Caki2 (cell line): ENCODE measurements at places on chromosomes 1 and 21. TPM values are rescaled to one million over a fixed set of nuclear protein-coding genes. Genes with fewer than 3 reads are reported as not detected.

BACE2 gene
- 23.5 and 33.8 TPM in 2 replicates for total RNA-seq

LRRC7 gene
- total RNA-seq = not detected in 2 replicates

ISG15 gene
- 129 and 152 TPM in 2 replicates for total RNA-seq

DNA sequence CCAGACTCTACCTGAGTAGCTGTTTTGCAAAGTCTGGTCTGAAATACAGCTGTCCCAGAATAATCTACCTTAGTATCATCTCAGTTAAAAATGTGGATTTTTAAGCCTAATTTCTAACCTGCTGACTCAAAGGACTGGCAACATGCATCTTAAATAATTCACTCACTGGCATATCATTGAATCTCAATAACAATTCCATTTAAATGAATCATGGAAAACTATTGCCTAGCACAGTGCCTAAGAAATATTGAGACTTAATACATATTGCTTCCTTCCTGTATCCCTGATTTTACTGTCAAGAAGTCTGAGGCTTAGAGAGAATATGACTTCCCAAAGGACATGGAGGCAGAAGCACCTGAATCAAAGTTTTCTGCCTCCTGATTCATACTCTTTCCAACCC, 3.1 kb downstream of the CCDC190 start:
- peak; percentile 7 for DNase-seq

DNA sequence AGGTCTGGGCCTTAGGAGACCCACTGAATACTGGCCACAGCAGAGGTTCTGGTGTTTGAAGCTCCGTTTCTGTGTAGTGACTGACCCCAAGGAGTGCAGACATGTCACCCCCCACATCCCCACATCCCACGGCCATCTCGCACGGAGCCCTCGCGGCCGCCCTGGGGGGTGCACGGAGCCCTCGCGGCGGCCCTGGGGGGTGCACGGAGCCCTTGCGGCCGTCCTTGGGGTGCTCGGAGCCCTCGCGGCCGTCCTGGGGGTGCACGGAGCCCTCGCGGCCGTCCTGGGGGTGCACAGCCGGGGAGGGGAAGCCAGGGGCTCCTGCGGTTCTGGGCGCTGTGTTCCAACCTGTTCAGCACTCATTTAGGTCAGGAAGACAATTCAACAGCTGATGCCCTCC, 68.4 kb downstream of the SCCPDH start:
- DNase-seq = no peak

DNA sequence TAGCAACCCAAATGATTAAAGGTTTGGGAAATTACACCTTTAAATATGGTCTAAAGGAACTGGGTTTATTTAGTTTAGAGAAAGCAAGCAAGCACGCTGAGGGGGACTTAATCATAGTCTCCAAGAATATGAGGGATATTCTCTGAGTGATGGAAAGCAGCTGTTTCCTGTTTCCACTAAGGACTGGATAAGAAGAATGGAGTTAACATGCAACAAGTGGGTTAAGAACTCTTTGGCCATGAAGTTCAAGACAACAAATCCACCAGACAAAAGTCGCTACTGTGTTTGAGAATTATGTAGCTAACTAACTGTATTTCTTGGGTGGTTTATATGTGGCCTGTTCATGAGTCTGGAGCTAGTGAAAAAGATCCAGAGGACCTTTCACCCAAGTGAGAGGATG, 85.7 kb downstream of the TGFB2 start:
- no peak for DNase-seq

OPTC gene
- total RNA-seq = not detected in 2 replicates

DNA sequence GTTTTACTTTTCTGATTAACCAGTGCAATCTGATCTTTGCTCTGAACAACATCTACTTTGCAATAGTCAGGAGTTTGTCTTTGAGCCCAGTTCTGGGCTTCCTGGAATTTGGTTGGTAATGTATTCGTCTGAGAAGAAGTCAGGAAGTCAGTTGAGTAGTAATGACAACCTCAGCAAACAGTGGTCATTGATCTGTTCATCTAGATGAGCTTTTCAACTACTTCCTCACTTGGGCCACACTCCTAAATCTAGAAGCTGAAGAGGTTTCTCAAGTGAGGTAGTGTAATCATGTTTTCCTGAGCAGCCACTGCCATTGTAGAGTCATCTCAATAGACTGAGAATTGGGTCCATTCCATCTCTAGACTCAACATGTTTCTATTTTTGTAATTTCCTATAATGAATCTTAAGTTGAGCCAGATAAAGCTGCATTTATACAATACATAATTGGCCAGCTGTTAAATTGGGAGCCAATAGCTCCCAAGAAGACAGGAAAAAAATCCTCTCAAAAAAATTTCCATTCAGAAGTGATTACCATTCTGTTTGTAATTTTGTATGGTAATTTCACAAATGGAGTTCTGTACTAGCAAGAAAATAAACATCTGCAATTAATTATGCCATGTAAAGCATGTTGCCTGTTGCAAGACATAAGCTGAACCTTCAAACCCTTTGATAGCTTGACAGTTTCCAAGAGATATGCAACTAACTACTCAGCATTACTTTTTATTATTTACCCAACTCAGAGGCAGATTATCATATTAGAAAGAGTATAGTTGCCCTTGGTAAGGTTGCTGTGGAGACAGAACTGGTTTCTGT, 49.6 kb downstream of the WDR64 start:
- no peak for DNase-seq

- no peak for DNase-seq
Measured at GRCh38 chr1:156226116-156226538, 13.3 kb downstream of the PMF1 start.

SELE gene
- not detected in 2 replicates for total RNA-seq

LCK gene
- total RNA-seq = not detected in 2 replicates

DNA sequence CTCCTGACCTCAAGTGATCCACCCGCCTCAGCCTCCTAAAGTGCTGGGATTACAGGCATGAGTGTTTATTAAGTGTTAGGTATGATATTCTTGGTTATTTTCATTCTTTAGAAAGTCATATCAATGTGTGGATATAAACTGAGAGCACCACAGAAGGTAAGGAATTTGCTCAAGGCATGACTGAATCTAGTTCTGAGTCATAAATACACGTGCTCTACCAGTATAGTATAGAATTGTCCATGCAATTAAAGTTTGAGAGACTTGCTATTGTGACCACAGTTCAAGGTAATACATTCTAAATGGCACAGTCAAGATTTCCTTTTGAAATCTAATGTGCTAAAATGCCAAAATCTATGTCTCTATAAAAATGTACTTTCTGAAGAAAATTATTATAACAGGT, 401.1 kb upstream of the CHRM3 start:
- DNase-seq = no peak

DNA sequence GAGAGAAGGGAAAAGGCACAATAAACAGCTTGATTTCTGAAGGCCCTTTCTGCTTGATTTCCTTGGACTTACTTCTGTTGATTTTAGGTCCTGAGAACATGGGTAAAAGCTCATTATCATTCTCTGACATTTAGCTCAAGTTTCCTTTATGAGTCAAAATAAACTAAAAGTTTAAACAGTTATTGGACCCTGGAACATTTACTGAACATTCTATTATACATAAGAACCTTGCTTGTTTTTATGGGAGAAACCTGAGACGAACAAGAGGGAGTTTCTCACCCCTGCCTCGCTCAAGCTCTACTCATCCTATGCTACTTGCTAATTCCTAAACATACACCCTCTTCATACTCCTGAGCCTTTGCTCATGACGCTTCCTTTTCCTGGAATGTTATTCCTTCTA, 538.3 kb upstream of the PKN2 start:
- DNase-seq = no peak

ECE1 gene
- total RNA-seq = 79.6 and 82.8 TPM in 2 replicates

GRCh38 chr1:200351425-200351824, 58.4 kb downstream of the ZNF281 start:
- no peak for DNase-seq

DNA sequence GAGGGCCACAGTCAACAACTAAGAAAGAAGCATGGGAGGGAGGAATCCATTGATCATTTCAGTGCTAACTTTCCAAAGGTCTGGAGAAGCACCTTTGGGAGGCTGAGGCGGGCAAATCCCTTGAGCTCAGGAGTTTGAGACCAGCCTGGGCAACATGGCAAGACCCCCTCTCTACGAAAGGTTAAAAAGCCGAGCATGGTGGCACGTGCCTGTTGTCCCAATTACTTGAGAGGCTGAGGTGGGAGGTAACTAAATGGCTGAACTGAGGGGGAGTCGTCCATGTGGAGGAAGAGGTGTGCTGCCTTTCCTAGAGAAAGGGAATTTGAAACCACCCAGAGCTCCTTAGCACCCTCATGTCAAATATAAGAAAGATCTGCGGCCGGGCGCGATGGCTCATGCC, 16.2 kb downstream of the MASP2 start:
- no peak for DNase-seq

C1QC gene
- total RNA-seq = not detected in 2 replicates

MAGOH gene
- total RNA-seq = 33.9 and 55.8 TPM in 2 replicates

OR2L2 gene
- not detected in 2 replicates for total RNA-seq
